ENCODE measurements at places on chromosomes 13 and 19. TPM values are rescaled to one million over a fixed set of nuclear protein-coding genes. Genes with fewer than 3 reads are reported as not detected.

- DNase-seq = no peak
Observed at GRCh38 chr19:46610851-46611770, 10.0 kb downstream of the CALM3 start.

DNA sequence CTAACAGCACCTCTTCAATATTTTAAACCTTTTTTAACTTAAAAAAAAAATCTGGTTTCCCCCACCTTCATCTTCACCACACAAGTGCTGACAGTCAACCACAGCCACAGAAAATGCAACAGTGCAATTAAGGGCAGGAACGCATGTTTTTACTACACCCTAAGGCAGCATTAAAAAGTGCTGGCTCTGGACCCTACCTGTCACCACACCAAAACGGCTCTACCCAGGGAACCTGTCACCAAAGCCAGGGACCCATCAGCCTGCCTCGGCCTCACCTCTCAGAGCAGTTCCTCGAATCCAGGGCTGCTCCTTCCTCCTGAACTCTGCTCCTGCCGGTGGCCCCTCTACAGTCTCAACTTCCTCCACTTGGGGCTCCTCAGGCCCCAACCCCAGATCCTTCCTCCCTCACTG lies 22.5 kb upstream of the SLC35E1 start:
- DNase-seq = no peak

GRCh38 chr19:1566392-1567115 lies 1.6 kb downstream of the MEX3D start:
- no peak for DNase-seq

- DNase-seq = no peak
Observed at GRCh38 chr19:35932291-35932936, 3.8 kb upstream of the LRFN3 start.

Gene RNF113B
- not detected for total RNA-seq

Gene RYR1
- 9.3 TPM for total RNA-seq

Gene C19orf44
- total RNA-seq = 4.3 TPM
